ENCODE measurements at places on chromosomes 2 and 18.

GRCh38 chr2:11681722-11682589 is 12.0 kb upstream of the NTSR2 start:
- DNase-seq, result no peak

DNA sequence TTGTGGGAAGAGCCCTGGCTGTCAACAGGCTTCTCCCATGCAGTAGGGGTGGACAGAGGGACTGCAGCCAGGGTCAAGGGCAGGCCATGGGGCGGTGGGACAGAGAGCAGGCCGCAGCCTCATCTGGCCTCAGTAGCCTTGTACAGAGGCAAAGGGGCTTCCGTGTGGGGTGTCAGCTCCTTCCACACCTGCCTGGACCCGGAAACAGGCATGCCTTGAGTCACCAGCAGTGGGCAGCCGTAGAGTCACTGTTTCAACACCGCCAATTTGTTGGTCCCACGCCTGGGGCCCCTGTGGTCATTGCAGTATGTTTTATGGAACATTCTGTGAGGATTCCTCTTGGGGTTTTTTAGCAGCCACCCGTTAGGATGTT is 173.0 kb downstream of the SMAD7 start:
- no peak for DNase-seq

- no peak for DNase-seq
Measured at GRCh38 chr2:157444641-157445040, 752 bp upstream of the CYTIP start.

- no peak for DNase-seq
Measured at GRCh38 chr18:48013162-48013561, 82.7 kb upstream of the SMAD2 start.

DNA sequence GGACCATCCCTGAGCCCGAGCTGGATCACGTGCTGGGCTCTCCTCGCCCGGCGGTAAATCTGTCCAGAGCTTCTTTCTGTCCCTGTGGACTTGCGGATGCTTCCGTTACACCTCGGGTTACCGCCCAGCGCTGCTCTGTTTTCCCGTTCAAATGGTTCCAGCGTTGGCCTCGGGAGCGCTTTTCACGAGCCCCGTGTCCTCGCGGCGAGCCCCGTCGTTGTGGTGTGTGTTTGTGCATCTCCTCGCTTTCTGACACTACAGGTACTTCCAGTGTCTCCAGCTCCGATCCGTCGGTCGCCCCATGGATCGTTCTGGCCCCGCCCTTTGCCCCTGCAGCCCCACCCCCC is 77.4 kb downstream of the RTP5 start:
- DNase-seq, result no peak

DNA sequence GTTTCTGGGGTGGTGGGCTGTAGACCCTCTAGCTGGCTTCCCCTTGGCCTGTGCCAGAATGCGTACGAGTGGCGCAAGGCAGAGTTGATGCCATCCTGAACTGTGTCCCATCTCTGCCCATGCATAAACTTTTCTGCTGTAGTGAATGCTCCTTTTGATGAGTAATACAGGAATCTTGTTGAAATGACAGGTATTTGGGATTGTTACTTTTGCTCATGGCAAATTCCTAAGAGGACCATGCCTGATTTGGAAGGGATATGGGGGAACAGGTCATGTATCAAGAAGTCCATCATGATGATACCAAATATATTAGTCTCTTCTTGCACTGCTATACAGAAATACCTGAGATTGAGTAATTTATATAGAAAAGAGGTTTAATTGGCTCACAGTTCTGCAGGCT is 648.0 kb downstream of the SLC4A3 start:
- DNase-seq, result no peak

DNA sequence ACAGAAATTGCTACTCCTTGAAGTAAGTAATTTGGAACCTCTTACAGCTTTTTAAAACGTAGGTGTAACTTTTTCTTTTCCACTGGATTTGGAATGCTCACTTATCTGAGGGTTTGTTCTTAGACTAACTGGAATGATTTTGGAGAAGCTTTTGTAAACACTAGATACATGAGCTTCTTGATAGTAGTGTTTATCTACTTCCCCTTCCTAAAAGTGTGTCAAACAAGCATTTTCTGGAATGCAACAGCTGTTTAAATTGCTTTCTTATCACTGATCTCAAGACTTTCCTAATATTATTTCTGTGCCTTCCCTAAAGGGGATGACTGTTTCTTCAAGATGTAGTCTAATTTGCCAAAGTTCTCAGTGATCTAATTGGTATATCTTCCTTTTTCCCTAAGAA is 282.6 kb downstream of the CCDC178 start:
- no peak for DNase-seq

- no peak for DNase-seq
Measured at GRCh38 chr2:122216901-122217300, 461.4 kb downstream of the TSN start.

DNA sequence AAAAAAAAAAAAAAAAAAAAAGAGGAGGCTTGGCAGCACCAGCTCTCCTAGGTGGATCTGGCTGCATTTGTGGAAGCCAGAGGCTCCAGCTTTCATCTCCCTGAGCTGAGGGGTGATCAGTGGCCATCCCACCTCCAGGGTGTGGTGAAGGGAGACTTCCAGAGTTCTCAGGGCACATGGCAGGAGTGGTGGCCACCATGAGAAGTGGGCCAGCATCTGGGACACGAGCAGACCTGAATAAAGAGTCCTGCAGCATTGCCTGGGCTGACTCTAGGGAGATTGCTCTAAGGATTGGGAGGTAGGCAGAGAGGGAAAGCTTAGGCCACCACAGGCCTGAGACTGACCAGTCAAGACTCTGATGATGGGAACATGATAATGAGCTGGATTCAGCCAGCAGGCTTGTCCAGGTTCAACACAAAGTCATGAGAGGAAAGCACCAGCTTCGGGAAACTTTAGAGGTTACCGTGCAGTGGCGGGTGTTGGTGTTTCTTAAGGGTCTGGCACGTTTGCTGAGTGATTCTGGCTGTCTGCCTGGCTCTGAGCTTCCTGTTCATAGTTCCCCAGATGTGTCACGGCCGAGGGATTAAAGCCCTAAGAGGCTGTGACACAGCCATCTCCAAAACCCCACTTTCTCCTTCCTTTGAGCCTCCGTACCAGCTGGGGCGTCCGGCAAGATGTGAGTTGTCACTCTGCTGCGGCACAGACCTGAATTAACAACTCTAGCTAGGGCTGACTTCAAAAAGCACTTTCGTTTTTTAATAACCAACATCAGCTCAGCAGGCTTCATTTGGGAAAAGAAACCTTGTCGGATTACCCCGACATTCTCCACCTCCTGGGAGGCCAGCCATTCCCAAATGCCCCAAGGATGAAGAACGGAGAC is 38.3 kb upstream of the IL1R1 start:
- peak; percentile 74 for DNase-seq

- no peak for DNase-seq
Measured at GRCh38 chr2:157838442-157839161, 37.5 kb downstream of the ACVR1 start.

GRCh38 chr18:26919627-26920026 is 54.1 kb upstream of the AQP4 start:
- no peak for DNase-seq

- no peak for DNase-seq
Measured at GRCh38 chr2:96710985-96711384, 28.9 kb downstream of the LMAN2L start.

DNA sequence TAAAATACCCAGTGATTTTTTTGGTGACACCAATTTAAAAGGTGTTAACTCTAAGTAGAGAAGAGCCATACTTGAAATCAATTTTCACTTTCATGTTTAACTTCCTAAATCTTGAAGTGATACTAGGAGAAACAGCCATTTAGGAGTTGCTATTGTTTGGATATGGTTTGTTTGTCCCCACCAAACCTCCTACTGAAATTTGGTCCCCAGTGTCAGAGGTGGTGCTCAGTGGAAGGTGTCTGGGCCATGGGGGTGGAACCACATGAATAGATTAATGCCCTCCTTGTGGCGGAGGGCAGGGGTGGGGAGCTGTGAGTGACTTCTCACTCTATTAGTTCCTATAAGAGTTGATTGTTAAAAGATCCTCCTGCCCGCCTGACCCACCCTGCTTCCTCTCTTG is 377.9 kb downstream of the DLGAP1 start:
- no peak for DNase-seq

DNA sequence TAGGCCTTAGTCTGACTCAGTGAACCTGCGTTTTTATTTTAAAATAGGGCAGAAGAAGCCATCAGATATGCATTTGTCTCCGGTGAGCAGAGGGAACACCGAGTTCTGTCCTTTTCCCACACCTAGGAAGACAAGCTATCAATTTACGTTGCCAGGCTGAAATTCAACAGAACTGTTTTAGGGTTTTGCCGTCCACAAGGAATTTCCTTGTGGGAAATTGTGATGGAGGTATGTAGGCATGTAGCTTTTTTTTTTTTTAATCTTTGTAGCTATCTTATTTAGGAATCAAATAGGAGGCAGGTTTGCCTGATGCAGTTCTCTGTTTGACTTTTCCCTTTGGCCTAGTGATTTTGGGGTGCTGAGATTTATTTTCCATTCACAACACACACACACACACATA is 62.0 kb upstream of the ASAP2 start:
- no peak for DNase-seq

- no peak for DNase-seq
Measured at GRCh38 chr2:14234911-14235310, 397.6 kb upstream of the LRATD1 start.

GRCh38 chr2:29462293-29462692 is 347.1 kb downstream of the CLIP4 start:
- DNase-seq, result peak; percentile 5

DNA sequence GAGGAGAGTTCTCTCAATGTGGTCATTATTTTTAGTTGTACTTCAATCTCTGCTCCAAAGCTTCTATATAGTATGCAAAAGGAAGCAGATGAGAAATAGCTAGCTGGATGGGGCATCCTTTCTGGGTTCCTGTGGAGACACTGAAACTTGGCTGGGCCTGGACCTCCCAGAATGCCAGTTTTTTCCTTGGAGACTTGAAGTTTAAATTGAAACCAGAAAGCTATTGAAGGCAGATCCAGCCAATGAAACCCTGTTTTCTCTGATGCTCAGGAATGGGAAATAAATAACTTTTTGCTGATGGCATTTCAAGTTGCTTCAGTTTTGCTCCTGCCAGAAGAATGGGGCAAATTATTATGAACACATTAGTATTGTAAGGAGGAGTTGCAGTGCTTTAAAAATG is 2.9 kb downstream of the SETBP1 start:
- DNase-seq, result no peak

DNA sequence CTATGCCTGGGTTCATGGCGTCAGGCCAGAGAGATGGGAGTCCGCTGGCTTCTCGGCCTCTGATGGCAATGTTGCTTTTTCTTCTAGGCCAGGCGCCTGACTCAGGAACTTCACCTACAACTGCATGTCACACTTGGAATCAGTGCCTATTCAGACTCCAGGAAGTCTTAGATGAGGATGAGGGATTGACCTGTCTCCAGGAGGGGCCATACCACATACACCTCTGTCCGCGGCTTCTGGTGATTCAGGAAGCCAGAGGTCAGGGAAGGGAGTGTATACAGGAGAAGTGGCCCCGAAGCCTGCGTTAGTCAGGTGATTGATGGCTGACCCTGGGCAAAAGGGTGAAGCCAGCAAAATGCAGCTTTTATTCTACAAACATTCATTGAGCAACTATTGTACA is 109.1 kb upstream of the RMDN2 start:
- DNase-seq, result no peak

GRCh38 chr2:122191331-122191730 is 435.9 kb downstream of the TSN start:
- DNase-seq, result no peak

DNA sequence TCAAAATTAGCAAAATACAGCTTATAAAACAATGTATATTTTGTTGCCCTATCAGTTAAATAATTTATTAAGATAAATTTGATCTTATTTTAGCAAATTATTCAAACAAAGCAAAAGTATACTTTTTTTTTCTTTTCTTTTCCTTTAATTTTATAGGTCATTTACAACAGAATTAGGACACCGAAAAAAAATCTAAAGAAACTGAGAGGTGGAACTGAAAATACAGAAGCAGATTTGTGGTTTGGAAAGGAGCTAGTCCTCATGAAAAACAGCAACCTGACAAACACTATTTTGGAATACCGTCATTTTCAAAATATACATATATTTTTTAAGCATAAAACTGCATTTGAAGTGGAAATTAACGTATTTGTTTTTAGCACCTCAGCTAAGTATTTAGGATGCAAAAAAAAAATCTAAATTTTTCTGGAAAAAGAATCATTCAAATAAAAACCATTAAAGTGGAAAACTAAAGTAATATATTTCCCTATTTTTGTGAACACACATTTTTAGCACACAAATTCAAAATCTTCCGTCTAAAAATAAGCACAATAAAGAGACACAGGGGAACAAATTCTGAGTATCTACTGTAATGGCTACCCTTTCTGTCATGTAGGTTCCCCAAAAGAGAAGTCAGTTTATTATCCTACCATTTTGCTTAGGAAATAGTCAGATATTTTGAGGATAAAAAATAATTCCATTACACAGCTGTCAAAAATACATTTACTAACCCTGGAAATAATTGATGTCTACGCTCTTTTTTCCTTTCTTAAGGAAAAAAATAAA is 2.7 kb downstream of the CCDC88A start:
- DNase-seq, result no peak

DNA sequence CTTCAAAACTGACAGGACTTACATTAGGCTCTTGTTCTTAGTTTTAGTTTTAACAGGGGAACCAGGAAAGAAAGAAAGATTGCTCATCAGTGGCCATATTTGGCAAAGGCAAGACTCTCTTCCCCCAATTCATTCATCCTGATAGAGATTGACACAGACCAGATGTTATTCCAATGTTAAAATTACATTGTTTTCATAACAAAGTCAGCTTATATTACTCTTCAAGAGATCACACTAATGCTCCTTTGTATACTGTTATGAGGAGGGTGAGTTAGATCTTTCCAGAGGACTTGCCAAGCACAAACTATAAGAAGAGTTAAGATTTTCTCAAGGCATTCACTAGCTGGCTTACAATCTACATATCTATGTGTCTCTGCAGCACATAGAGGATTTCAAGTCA is 252.1 kb downstream of the SLC8A1 start:
- peak; percentile 56 for DNase-seq

DNA sequence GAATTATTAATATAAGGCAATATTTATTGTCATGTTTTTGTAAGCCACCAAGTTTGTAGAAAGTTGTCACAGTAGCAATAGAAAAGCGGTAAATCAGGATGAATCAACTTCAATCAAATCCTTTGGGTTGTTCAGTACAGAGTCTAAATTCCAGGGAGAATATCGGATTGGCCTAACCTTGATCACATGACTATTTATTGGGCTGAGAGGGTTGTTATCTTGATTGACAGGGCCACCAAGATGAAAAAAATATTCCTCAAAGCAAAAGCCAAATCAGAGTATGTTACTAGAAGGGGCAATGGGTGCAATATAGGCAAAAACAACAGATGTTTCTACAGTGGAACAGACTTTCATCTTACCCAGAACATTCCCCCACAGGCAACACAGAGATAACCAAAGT is 270.0 kb downstream of the METTL4 start:
- no peak for DNase-seq

DNA sequence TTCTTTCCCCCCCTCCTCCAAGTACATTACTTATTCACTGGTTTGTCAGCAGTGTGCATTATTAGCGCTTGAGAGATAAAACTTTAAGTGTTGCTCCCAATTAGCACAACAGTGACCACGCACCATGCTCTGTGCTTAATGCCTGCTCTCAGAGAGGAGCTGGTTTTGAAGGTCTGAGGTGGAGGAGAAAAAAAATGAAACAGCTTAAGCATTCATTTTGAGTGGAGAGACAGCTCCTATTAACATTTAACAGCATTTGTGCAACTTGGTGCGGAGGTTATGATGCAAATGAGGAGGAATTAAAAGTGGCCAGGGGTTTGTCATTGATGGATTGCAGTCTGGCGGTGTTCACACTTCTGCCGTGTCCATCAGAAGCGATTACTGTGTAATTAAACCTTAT is 141.8 kb downstream of the FIGN start:
- DNase-seq, result no peak

All from BJ (cell line).